ENCODE measurements at places on chromosomes 1 and 21.

- DNase-seq = peak; percentile 22
These were observed at the start of gene IL19 for GRCh38 chr1:206770531-206771337. Gene IL19 (plus strand): TSS chr1:206770773. CDS start chr1:206836663, 65,890 bp downstream.

GRCh38 chr1:222043444-222044292, 301.8 kb upstream of the DUSP10 start:
- DNase-seq = no peak

DNA sequence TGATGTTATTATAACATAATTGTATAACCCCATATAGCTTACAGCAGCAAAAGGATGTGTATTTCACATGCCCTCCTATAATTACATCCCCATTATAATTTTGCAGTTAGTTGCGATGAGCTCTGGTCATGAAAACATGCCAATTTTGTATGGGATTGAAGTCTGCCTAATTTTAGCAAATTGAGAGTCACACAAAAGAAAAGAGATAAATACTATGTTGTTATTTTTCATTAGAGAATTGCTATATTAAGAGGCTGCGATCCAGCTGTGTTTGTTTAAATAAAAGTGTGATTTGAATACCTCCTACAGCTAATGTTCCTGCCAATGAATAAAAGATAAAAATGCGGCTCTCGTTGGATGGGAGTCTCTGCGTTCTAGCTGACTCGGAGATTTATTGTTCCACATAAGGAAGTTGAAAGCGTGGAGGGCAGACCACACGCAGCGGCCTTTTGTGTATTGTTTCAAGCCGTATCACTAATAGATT, 461.0 kb upstream of the NFIA start:
- peak; percentile 45 for DNase-seq

GRCh38 chr21:35457097-35457804, 408.1 kb upstream of the RUNX1 start:
- DNase-seq = no peak

- DNase-seq = peak; percentile 52
These were observed 2.8 kb upstream of the ZC3H12A start for GRCh38 chr1:37471345-37472231.

- DNase-seq = no peak
These were observed 392.1 kb downstream of the KIF26B start for GRCh38 chr1:245546875-245547274.

DNA sequence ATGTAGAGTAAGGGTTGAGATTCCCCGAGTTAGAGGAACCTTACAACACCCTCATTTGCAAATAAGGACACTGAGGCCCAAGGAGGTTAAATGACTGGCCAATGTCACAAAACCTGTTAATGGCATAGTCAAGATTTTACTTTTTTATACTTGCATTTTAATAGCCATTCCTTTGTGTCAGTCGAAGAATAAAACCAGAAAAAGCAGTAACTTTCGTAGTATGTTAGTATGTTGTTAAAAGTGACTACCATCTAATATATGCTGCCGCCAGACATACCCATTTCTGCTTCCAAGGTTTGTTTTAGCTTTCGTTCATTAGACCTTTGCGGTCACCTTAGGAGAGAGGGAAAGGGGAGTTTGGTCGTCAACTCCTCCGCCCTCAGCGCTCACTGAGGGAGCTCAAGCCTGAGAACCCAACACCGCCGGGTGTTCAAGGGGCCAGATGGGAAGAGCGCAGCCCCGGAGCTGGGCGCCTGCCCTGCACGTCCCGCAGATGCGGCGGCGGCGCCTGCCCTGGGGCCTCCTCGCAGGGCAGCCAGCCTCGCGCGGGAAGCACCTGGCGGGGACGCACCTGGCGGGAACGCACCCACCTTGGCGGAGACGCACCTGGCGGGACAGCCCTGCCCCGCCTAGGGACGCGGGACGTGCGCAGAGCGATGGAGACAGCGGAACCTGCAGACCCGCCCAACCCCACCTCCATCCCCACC, 466 bp downstream of the VPS26C start:
- no peak for DNase-seq

DNA sequence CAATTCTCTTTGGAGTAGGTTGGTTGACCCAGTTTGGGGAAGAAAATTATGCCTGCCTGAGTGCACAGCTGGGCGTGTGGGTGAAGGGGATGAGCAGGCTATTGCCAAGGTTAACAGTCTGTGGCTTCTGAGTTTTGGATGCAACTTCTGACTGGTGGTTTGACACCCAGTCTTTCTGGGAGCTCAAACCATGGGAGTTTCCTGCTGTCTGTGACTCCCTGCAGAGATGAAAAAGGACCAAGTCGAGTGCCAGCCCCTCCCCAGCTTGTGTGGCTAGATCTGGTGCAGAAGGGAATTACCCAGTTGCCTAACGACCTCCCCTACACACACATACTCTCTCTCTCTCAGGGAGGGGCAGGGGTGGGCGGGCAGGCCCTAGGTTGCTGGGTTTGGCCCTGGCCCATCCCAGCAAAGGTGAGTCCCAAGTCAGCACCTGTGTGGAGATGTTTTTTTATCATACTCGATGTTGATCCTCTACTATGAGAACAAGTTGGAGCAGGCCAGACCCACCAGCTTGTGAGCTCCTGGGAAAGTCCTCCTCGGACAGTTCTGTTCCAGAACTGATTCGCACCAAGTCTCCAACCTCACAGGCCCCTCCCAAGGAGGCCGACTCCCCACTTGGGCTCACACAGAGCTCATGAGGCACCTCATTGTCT, 28.2 kb downstream of the PKP1 start:
- no peak for DNase-seq

DNA sequence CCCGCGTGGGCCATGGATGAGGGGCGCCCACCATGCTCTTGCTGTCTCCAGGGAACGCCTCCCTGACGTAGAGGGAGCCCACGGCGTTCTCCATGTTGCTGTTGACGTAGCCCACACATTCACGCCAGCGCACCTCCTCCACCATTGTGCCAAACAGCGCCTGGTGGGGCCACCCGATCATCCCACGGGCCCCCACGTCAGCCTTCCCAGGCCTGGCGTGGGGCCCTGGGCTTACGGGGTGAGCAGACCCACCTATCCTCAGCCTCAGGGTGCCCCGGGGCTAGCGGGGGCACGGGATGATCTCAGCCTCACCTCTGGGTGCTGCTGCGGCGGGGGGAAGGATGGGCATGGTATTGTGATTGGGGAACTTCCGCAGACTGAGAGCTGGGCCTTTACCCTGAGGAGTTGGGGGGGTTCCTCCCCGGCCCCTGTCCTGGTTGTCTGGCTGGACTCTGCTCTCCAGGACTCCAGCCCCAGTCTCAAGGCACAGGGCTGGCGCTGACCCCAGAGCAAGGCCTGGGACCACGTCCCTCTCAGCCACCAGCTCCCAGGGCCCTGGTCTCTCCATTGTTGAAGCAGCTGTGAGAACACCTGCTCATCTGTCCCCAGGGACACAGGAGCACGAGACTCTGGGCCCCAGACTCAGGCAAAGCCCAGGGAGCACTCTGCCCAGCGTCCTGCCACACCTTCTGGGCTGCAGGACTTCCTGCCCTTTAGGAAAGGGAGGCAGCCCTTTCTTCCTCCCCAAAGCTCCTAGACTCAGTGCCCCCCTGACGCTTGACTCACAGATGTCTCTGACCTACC, 10.2 kb downstream of the PRXL2B start:
- no peak for DNase-seq

- no peak for DNase-seq
These were observed 19.7 kb upstream of the ARF1 start for GRCh38 chr1:228062812-228063211.

- DNase-seq = no peak
These were observed 7.7 kb downstream of the ENSA start for GRCh38 chr1:150621497-150622302.

GRCh38 chr1:94247138-94248094, 10.0 kb upstream of the ARHGAP29 start:
- no peak for DNase-seq

- DNase-seq = no peak
These were observed 359.3 kb upstream of the RUNX1 start for GRCh38 chr21:35408401-35408800.

DNA sequence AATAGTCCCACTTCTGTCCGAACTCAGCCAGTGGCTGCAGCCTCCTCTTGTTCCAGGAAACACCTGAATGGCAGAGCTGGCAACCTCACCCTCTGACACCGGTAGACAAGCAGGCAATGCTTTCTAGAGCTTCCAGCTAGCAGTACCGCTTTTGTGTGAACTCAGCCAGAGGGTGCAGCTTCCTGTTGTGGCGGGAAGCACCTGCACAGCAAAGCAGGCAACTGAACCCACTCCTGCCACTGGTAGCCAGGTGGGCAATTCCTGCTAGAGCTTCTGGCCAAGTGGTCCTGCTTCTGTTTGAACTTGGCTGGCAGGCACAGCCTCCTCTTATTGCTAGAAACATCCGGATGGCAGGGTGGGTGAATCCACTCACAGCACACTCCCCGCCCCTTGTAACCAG, 40.1 kb upstream of the TMPRSS15 start:
- no peak for DNase-seq

GRCh38 chr1:36763771-36764170, 270.5 kb downstream of the GRIK3 start:
- no peak for DNase-seq

DNA sequence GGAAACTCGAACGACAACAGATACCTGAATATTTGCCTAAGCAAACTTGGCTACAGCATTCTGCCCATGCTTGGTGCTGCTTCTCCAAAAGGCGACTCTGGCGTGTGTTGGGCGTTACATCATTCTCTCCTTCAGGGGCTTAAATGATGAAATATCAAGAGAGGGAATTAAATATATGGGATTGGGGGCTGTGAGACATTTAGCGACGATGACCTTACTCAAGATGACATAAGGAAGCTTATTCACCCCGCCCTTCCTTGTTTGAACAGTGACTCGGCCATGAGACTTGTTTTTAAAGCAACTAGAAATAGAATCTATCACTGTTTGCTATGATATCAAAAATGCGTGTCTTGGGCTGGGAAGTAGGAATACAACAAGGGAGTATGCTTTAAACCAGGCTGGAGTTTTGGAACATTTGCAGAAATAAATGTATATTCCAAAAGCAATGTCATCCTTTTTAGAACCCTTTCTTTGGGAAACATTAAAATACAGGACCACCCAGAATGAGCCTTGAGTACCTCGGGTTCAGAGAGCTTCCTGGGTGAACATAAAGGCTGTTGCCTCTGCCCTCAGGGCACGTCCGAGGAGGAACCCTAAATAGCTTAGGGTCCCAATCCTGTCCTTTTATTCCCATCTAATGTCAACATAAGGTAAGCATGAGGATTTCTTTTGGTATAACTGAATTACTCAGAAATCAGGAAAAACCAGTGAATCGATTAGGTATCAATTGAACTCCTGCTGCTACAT, 123.3 kb upstream of the SLC45A1 start:
- DNase-seq = no peak

DNA sequence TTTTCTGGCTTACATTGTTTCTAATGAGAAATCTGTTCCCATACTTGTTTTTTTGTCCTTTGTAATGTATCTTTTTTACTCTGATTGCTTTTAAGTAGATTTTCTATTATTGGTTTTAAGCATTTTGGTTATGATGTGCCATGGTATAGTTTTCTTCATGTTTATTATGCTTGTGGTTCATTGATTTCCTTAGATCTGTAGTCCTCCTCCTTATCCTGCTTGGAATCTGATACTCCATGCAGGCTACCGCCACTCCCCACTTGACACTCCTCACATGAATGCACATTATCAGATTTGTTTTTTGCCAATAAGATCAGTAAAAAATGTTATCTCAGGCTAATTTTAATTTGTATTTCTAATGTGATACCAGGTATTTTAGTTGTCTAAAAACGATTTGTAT, 20.8 kb downstream of the UROD start:
- no peak for DNase-seq

- no peak for DNase-seq
These were observed 360 bp upstream of the GBP3 start for GRCh38 chr1:89023026-89023425.

DNA sequence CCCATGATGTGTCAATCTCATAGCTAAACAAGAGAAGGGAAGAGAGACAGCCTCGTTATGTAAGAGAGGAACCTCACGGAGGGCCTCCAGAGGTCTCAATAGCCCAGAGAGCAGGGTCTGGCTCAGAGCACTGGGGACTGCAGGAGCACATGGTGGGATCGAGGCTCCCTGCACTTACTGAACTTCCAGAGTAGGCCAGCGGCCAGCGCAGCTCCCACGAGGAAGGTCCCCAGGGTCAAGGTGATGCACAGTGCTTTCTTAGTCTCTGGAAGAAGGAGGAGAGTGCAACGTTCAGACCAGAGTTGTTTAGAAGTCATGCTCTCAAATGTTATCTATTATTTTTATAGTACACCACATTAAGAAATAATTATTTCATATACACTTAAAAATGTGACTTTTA, 18.6 kb downstream of the TMPRSS2 start:
- no peak for DNase-seq

- DNase-seq = no peak
These were observed 41.2 kb upstream of the CFAP298 start for GRCh38 chr21:32653326-32653901.

DNA sequence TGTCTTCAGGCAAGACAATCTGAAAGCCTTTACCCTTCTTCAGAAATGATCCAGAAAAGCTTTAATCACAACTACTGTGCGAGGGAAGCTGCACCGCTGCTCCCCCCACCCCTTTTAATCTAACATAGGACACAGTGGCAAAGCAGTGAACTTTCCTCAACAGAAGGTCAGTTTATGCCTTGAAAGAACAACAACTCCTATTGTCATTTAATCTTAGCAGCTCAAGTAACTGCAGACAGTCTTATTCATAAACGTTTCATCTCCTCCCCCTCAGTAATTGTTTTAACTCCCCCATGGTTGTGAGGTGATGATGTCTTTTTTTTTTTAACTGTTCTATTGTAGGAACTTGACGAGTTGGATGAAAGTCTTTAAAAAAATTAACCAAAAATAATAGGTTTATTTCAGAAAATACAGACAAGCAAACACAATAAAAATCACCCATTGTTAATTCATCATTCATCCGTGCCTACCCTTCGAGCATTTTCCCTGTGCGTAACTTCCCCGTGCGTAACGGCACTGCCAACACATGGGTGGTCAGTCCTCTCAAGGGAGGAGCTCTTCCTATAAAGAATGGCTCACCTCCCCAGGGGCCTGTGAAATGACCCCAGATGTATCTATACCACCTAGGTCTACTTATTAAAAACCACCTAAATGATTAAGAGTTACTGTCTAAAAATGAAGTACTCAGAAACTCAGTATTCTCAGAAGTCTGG, 3.3 kb upstream of the ADAR start:
- peak; percentile 56 for DNase-seq

DNA sequence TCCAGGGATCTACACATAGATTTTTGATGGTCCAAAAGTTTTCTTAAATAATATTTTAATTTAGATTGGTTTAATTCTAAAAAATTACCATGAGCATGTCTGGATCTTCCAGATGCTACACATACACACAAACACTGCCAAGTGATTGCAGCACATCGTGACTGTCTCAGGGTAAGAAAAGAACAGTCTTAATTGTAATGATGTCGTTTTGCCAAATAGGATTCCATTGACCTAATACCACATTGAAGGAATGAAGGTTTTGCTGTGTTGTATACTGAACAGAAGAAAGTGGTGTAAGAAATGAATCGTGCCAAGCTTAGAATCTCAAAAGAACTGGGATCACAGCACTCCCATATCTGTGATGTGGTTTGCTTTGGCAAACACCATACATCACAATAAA, 633.3 kb upstream of the CAMK1G start:
- no peak for DNase-seq

All from putamen (tissue), 1 donor.